ENCODE measurements at places on chromosomes 12 and 14. TPM values are rescaled to one million over a fixed set of nuclear protein-coding genes. Genes with fewer than 3 reads are reported as not detected.

SLC7A8 gene
- 1.4 TPM for total RNA-seq

NXPH4 gene
- 0.22 TPM for total RNA-seq

DNA sequence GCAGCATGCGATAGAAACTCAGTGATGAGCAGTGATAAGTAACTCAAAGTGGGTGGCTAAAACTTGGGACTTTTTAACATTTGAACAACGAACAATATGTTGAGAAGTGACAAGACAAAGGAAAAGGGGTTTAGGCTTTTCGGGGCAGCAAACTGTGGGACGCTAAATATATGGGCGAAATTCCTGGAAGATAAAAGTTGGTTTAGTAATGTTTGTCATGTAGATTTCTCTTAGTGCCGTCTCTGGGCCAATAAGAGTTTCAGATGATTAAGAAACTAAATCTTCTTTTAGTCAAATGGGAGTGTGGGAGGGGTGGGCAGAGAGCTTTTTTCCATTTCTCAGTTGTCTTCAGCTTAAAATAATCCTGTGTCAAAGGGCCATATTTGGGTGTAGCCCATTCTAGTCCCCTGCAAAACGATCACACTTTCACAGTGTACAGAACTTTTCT is 41.7 kb upstream of the FUT8 start:
- no peak for DNase-seq

DNA sequence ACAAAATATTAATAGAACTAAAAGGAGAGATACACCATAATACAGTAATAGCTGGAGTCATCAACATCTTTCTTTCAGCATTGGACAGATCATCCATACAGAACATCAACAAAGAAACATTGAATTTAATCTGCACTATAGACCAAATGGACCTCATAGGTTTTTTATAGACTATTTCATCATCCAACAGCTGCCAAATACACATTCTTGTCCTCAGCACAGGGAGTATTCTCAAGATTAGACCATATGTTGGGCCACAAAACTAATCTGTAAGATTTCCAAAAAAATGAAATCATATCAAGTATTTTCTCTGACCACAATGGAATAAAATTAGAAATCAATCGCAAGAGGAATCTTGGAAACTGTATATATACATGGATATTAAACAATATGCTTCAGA is 86.9 kb downstream of the FSCB start:
- DNase-seq = no peak

GRCh38 chr12:95417372-95417771 is 56.6 kb upstream of the METAP2 start:
- DNase-seq = no peak

DNA sequence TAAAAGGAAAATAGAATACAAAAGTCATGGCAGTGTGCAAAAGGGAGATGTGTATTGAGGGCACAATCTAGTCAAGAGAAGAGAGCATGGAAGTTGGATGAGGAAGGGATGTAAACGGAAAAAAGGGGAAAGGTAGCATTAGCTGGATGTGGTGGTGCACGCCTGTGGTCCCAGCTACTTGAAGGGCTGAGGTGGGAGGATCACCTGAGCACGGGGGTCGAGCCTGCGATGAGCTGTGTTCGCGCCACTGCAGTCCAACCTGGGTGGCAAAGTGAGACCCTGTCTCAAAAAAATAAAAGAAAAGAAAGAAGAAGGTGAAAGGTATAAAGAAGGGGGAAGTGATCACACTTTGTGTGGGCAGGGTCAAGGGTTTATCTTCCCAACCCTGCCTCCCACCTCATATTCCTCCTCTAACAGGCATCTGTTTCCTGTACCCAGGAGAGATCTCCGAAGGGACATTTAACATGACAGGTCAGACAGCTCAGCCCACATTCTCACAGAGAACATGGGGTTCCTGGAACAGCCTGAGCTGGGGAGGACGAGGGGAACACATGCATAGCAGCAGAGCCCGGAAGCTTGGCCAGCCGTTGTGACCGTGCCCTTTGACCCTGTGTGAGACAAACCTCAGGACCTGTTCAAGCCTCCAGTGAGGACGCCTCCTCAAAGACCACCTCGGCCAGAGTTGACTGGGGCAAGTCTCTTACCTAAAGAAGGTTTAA is 8.9 kb downstream of the RNASE11 start:
- DNase-seq = no peak

- no peak for DNase-seq
Measured at GRCh38 chr14:63877550-63877939, 24.7 kb downstream of the SYNE2 start.

GRCh38 chr12:131445184-131445774 is 265.6 kb upstream of the SFSWAP start:
- no peak for DNase-seq
